ENCODE measurements at places on chromosomes 6 and 20.

DNA sequence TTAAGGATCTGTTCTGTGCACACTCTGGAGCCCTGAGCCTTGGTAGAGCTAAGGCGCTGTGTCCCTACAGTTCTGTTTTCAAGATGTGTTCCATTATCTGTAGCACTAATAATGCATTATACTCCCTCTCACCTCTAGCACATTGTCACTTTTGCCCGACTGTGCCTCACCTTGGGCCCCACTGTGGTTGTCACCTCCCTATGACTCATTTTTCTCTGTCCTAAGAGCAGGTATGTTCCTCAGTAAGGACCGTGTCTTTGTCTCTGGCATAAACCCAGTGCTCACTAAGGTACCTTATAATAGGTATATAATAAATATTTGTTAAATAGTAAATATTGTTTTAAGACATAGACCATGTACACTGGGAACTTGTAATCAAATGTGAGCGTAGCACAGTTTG is 942.5 kb upstream of the CITED2 start:
- no peak for DNase-seq

- DNase-seq: no peak
Measured at GRCh38 chr20:33372993-33373441, 28.3 kb downstream of the CDK5RAP1 start.

- DNase-seq: no peak
Measured at GRCh38 chr6:28695715-28696114, 170.0 kb downstream of the GPX5 start.

GRCh38 chr6:141229296-141229695 is 903.4 kb upstream of the GJE1 start:
- no peak for DNase-seq

GRCh38 chr6:18160911-18161310 is 5.7 kb downstream of the KDM1B start:
- DNase-seq: no peak

DNA sequence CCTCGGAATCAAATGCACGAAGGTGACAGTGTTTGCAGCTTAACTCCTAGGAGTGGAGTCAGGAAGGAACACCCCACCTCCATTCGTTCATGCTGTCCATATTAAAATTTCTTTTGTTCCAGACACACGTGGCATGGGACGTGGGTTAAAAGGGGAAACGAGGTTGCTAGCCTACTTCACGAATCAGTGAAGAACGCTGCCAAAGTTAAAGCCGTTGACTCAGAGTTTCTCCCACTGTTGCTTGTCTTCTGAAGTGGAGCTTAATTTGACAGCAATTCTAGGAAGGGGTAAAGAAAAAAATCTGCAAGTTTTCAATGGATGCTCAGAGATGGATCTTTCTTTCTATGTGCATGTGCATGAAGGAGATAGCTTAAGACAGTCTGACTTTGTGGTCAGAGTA is 499.1 kb downstream of the CD83 start:
- no peak for DNase-seq

- DNase-seq: no peak
Measured at GRCh38 chr6:151317103-151317994, 74.0 kb downstream of the ZBTB2 start.

- DNase-seq: no peak
Measured at GRCh38 chr6:54473328-54473727, 165.1 kb downstream of the TINAG start.

DNA sequence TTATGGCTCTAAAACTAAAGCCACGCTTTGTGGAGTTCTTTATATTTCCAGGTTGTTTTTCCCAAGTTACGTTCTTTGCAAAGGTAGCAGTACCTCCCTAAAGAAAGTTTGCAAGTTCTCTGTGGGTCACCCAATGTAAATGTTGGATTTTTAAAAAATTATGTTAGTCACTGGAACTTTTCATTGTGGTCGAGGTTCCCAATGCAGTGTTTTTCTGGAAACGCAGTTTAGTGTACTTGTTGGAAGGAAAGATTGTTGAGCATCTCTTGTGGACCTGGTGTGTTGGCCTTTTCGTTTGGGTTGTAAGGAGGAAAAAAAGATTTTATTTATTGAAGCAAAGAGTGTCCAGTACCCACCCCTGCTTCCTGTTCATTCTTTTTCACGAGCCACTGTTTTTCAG is 1.4 kb downstream of the TOP1 start:
- no peak for DNase-seq

DNA sequence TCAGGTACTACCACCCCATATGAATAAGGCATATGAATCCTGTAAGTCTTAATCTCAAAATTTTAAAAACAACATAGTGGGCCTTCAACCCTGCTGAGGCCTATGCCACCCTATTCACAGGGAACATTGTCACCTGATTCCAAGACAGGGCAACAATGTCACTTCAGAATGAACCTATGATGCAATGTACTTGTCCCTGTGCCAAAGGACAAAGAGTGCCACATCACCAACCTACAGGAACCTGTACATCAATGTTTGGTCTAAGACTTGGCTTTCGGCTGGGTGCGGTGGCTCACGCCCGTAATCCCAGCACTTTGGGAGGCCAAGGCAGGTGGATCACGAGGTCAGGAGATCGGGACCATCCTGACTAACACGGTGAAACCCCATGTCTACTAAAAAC is 318.5 kb upstream of the JARID2 start:
- no peak for DNase-seq

DNA sequence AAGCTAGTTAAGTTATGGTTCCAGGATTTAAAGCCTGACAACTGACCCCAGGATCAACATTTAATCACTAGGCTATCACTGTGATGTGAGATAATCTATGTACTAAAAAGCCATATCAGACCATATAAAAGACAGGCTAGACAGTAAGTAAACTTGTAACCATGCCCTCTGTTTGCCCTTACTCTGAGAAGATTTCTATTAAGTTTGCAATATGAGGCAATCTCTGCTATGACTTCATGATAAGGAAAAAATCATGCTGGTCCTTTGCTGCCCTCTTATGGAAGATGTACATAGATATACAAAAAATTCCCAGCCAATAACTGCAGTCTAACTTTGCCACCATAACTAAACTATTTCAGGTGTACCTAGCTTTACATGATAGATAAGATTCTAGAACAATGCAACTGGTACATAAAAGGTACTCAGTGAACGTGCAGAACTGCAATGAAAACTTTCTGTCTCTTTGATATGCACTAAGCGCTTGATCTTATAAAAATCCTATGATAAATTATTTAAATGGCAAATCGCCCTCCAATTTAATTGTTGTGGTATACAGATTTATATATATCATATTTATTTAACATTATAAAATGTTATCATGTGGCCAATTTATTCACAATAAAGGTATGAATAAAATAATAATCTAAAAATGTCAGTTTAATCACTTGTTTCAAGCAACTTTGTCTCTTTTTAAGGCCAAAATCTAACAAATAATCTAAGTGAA is 70.5 kb downstream of the FAM217A start:
- DNase-seq: no peak

- no peak for DNase-seq
Measured at GRCh38 chr6:170403451-170403850, 96.9 kb downstream of the FAM120B start.

GRCh38 chr20:25382704-25383370 is 7.8 kb downstream of the ABHD12 start:
- no peak for DNase-seq

DNA sequence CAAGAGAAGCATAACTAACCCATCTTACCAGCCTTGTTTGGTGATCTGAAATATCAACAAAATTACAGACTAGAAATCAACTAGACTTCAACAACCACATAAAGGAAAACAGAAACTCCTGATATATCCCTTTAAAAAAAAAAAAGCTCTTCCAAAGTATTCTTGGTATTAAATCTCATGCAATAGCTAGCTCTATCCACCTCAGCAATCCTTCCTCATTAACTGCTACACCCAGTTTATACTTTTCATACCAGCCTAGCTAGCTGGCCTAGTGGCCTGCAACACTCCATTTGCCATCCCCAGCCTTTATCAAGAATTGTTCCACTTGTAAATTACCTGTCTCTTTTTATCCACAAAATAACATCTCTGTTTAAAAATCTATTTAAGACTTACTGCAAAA is 69.0 kb downstream of the BACH2 start:
- DNase-seq: no peak

- peak; percentile 29 for DNase-seq
Measured at GRCh38 chr6:43722920-43723545, 35.4 kb upstream of the MRPS18A start.

DNA sequence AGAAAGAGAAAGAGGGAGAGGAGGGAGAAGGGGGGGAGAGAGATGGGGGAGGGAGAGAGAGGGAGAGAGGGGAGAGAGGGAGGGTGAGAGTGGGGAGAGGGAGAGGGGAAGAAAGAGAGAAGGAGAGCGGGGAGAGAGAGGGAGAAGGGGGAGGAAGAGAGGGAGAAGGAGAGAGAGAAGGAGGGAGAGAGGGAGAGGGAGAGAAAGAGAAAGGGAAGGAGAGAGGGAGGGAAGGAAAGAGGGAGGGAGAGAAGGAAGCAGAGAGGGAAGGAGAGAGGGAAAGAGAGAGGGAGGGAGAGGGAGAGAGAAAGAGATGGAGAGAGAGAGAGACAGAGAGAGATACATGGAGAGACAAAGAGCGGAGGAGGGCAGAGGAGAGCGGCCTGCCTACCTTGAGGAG is 23.8 kb downstream of the GATA5 start:
- no peak for DNase-seq

- DNase-seq: no peak
Measured at GRCh38 chr20:10733122-10733521, 59.3 kb upstream of the JAG1 start.

- DNase-seq: no peak
Measured at GRCh38 chr6:132466952-132467351, 46.0 kb downstream of the STX7 start.

- no peak for DNase-seq
Measured at GRCh38 chr6:140020207-140020791, 645.9 kb upstream of the CITED2 start.

- DNase-seq: no peak
Measured at GRCh38 chr6:42009844-42010184, 40.5 kb upstream of the TAF8 start.

DNA sequence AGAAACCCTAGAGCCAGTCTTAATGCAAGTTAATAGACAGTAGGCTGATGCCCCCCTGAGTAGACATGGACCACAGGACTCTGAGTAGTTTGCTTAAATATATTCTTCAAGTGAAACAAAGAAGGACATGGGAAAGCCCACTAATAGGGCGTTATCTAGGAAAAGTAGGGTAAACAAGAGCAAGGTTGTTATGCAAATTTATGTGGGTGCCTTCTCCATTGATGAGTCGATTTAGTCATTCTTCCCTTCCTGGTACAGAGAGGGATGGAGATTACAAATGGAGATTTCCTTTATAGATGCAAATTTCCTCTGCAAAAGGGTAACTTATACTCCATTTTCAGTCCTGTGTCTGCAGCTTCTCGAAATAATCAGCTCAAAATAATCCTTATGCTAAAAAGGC is 262.0 kb downstream of the CD83 start:
- no peak for DNase-seq
